ENCODE measurements at places on chromosomes 5 and 9.
A peak's percentile ranks its signal among the peaks of the same experiment; 100 is the strongest.

- no peak for DNase-seq
These were observed 1.2 kb upstream of the SLC25A48 start for GRCh38 chr5:135832941-135833920.

DNA sequence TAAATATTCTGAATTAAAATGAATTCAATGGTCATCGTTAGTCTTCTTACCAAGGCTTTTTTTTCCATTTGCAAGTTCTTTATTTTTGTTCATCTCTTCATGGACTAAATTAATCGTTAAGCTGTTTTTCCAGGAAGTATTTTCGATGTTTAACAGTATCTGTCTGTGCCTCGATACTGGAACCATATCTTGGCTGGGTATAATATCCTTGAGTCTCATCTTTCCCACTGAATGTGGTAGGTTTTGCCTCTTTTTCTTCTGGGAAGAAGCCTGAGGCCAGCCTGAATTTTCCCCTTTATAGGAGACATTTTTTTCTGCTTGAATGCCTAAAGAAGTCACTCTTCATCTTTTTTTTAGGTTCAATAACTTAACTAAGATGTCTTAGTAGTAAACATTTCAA, 4.0 kb upstream of the SEPTIN8 start:
- DNase-seq = no peak

- DNase-seq = peak; percentile 24
These were observed 91.1 kb upstream of the DMRT1 start for GRCh38 chr9:750249-750967.

DNA sequence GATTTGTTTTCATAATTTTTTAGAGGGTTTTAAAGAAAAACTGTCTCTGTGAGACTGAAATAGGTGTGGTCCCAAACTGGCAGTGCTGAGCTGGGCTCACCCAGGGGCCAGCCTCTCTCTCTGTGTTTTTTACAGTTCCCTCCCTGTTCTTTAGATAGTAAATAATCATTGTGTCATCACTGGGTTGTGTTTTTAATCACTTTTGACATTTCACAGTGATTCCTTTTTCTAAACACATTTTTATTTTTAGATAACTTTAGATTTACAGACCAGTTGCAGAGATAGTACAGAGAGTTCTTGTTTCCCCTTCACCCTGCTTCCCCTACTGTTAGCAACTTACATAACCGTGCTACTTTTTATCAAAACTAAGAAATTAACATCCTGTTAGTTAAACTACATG, 44.4 kb downstream of the MAP1B start:
- peak; percentile 36 for DNase-seq

DNA sequence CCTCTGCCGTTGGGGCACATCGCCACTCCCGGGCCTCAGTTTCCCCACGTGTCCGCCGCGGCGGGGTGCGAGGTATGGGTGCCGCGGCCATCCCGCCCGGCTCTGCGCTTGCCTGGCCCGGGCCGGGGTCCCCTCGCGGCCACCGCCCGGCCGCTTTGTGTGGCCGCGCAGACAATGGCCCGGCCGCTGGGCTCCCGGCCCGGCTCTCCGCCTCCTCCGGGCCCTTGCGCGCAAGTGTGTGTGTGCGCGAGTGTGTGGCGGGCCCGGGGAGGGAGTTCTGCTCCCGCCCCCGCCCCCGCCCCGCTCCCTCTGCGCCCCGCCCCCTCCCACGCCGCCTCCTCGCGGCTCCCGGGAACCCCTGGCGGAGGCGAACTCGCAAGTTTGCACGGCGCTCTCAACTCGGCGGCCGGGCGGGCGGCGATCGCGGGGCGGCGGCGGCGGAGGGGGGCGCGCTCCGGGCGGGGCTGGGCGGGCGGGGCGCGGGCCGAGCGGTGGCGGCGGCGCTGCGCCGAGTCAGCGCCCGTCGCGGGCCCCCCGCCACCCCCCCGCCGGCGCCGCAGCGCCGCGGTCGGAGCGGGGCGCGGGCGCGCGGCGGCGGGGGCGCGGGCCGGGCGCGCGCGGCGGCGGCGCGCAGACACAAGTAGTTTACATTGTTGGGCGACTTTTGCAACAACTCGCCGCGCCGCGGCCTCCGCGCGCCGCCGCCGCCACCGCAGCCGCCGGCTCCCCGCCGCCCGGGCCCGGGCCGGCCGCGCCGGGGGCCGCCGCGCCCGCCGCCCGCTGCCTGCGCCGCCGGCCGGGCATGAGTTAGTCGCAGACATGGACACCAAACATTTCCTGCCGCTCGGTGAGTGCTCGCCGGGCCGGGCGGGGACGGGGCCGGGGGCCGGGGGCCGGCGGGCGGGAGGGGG, at the start of gene RXRA:
Gene RXRA (plus strand): TSS at position 643 of the 911 bp plus-strand sequence. CDS start 177 bp downstream, at position 820.
- peak; percentile 81 for DNase-seq

DNA sequence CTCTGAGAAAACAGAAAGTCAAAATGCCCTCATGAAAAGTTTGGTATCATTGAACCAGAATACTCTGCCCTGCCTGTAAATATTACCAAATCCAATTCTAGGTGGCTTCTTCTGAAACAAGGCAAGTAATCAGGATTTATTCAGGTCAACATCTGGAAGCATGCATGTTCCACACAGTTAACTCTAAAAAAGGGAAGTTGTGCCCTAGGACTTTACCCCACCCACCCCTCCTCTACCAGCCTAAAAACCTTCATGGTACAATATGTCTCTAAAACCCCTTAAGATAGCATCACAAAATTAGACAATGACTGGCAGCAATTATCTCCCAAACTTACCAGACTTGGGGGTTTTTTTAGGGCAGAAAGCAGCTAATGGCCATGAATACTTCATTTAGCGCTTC, 414.8 kb upstream of the SLC30A5 start:
- peak; percentile 50 for DNase-seq

GRCh38 chr9:35490155-35490909, 421 bp downstream of the RUSC2 start:
- peak; percentile 28 for DNase-seq

DNA sequence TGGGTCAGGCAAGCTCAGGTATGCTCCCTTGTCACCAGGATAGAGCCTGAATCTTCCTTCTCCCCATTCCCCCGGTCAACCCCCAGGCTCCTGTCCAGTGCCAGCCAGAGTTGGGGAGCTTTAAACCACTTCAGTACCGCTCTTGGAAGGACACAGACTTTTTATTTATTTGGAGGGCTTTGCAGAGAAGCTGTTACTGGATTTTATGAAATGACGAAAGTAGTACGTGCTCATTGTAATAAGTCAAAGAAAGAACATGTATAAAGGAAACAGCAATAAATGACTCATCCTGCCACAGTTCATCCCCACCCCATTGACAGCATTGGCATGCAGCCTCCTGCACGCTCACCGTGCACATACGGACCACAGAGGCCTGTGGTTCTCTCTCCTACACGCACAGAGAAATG, 230.3 kb downstream of the AUH start:
- peak; percentile 54 for DNase-seq

DNA sequence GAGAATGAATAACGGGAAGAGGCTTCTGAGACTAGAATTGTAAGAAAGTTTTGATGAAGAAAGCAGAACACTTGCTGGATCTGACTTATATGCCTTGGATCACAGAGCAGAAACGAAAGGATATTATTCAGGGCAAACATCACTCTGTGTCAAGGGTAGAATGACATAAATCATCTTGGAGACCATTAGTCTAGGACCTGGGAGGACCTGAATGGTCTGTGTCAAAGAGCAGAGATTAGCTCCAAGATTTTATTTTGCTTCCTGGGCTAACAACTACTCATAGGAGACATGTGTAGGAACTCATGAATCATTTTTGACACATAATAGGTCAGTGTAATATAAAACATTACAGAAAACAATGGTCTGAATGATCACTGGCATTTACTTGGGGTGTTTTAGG, 417.9 kb downstream of the SLCO4C1 start:
- no peak for DNase-seq

GRCh38 chr9:23743036-23743435, 83.0 kb downstream of the ELAVL2 start:
- no peak for DNase-seq

- no peak for DNase-seq
These were observed 102.5 kb upstream of the CDH10 start for GRCh38 chr5:24747327-24747726.

GRCh38 chr9:86807367-86807976, 139.8 kb downstream of the GAS1 start:
- DNase-seq = no peak

DNA sequence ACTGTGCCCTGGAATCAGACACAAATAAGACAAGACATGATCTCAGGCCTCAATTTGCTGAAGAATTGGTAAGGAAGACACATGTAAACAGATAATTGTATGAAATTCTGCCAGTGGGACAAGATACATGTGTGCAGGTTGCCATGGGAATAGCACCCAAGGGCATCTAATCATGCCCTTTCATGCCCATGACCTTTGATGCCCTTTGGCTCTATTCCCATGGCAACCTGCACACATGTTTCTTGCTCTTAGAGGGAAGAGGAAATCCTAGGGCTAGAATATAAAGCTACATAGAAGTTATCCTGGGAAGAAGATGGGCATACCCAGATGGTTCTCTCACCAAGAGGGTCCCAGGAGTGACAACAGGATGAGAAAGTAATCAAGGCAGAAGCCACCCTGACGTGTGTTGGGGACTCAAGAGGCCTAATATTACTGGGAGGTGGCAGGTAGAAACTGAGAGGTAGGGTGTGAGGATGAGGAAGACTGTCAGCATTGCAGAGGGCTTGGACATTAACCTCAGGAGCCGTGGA, 34.4 kb downstream of the P4HA2 start:
- no peak for DNase-seq

GRCh38 chr5:110087829-110088228, 398.1 kb downstream of the MAN2A1 start:
- DNase-seq = no peak

DNA sequence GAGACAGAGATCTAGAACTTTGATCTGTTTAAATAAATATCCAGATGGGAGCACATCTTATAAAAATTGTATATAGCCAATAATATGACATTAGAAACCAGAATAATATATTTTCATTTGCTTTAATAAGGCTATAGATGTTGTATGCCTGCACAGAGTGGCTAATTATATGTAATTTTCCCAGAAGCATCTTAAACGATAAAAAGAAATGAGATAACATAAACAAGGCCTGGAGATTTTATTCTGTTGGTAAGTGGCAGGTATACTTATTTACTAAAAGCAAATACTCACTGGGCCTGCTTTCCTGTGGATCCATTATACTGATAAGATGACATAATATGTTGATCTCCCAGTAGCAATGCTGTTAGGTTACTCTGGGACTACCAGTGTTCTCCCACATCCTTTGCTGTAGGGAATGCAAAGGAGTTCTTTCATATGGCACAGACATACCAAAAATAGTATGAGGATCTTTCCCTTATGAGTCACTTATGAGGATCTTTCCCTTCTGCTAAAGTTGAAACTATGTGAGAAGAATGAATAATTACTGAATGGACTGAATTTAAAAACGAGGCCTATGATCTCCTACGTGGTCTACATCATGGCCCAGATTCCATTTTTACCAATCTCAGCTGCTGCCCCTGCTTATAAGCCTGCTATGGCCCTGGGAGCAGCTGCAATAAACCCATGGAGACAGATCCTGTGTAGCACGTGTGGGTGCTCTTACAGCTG, 112.1 kb downstream of the NUDT12 start:
- no peak for DNase-seq

DNA sequence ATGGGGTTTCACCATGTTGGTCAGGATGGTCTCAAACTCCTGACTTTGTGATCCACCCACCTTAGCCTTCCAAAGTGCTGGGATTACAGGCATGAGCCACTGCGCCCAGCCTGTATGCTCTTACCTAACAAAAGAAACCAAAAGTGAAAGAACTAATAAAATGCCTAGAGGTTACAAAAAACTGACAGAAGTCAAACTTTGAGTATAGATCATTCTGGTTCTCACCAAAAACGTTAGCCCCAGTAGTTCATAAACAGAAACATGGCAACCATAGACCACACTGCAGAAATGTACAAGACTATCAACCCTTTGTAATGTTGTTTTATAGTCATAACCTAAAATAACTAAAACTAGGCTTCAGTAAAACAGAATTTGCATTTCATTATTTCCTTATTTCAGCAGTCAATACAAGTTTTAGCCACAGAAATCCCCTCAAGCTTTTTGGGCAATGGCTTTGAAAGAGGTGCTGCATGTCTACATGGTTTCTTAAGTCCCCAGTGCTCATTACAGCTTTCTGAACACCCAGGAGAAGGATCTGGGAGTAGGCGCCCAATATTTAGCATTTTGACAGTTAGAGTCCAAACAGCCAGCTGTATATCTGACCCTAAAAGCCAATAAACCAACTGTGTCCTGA, 72.5 kb downstream of the EPB41L4A start:
- no peak for DNase-seq

GRCh38 chr5:58153255-58153654, 306.6 kb downstream of the PLK2 start:
- DNase-seq = no peak

DNA sequence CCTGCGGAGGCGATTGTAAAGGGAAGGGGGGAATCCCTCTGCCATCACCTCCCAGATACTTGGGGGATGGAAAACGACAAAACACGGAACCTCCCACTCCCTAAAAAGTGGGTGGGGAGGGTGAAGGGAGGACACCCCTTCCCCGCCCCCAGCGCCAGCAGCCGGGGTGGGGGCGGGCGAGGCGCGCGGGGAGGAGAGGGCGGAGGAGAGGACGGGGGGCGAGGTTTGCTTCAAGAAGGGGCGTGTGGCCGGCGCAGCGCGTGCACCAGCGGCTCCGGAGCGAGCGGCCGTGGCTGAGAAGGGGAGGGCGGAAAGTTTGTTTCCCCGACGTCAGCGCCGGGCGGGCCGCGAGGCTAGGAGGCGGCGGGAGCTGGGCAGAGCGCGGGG, at the start of gene PRRX2:
Gene PRRX2 (plus strand): TSS at position 259 of the 387 bp plus-strand sequence. CDS start 221 bp downstream, outside the sequence.
- DNase-seq = peak; percentile 49

DNA sequence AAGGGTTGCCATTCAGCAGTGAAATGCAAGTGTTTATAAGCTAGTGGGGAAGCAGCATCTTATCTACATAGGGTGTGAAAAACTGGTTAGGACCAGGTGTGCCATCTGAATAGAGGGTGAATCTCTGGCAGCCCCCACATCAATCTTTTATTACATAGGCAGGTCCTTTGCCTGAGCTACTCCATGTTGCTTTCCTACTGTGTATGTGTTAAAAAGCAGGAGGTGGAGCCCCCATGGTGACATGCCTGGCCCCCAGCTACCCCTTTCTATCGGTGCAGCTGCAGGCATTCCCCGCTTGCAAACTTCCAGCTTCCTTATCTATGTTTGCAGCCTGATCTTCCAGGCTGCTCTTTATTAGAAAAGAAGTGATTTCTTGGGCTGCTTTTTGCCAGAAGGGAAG, 353.5 kb downstream of the SPATA31D1 start:
- DNase-seq = no peak

DNA sequence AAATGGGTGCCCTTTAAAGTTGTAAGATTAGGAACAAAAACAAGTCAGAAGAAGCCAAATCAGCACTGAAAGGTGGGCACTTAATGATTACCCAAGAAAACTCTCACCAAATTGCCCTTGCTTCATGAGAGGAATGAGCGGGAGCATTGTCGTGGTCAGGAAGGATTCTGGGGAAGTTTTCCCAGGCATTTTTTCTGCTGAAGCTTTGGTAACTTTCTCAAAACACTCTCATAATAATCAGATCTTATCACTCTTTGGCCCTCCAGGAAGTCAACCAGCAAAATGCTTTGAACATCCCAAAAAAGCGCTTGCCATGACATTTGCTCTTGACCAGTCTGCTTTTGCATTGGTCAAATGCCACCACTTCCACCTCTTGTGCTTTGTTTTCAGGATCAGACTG, 10.4 kb upstream of the PCDHGC3 start:
- DNase-seq = no peak

- peak; percentile 2 for DNase-seq
These were observed 37.1 kb downstream of the PRDM6 start for GRCh38 chr5:123125962-123126732.

GRCh38 chr5:66410122-66410521, 186.1 kb upstream of the MAST4 start:
- no peak for DNase-seq
